ENCODE measurements at places on chromosomes 2 and 18. TPM values are rescaled to one million over a fixed set of nuclear protein-coding genes. Genes with fewer than 3 reads are reported as not detected.

The LRRC30 gene
- total RNA-seq: not detected

- DNase-seq: no peak
These were observed 5.8 kb upstream of the GATA6 start for GRCh38 chr18:22163416-22164161.

- no peak for DNase-seq
These were observed 10.9 kb downstream of the DDX18 start for GRCh38 chr2:117825437-117825836.

GRCh38 chr2:1642066-1642861 is 102.1 kb downstream of the PXDN start:
- no peak for DNase-seq

The ERFE gene
- total RNA-seq: 0.37 TPM
